Fibroblast of villous mesenchyme (primary cell): ENCODE measurements at places on chromosomes 4 and X.

DNA sequence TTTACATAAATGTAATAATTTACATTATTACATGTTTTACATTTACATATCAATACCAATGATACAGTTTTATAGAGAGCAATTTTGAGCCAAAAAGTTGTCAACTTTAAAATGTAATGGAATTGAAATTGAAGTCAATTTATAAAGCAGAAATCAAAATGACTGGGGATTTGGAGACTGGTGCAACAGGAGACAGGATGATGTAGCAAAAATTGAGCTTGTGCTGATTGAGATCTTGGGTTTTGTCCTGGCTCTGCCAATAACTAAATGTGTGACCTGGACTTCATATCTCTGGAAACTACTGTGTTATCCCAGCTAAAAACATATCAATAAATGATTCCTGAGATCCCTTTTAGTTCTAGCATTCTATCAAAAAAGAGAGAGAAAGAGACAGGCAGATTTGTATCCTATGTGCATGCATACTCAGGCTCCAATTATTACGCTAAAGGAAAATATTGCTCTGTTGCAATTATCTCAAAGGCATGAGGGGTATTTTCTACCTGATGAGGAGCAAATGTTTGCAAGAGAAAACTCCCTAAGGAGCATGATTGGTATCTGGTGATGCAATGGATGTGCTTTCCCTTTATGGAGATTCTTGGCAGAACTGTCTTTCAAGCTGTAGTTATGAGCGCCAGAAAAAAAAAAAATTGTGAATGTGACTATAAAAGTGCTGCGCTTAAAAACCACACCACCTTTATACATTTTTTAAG, 14.7 kb downstream of the EXOC1L start:
- DNase-seq = no peak

- DNase-seq = no peak
These were observed 4.1 kb upstream of the EPGN start for GRCh38 chr4:74304095-74304625.

- DNase-seq = peak; percentile 75
These were observed 25.9 kb downstream of the PKD2 start for GRCh38 chr4:88033309-88033708.

GRCh38 chr4:92599044-92599443, 295.3 kb downstream of the GRID2 start:
- DNase-seq = no peak

- DNase-seq = no peak
These were observed 39.3 kb upstream of the CLDN34 start for GRCh38 chrX:9927698-9928482.
